ENCODE measurements at places on chromosomes 5 and 9.

DNA sequence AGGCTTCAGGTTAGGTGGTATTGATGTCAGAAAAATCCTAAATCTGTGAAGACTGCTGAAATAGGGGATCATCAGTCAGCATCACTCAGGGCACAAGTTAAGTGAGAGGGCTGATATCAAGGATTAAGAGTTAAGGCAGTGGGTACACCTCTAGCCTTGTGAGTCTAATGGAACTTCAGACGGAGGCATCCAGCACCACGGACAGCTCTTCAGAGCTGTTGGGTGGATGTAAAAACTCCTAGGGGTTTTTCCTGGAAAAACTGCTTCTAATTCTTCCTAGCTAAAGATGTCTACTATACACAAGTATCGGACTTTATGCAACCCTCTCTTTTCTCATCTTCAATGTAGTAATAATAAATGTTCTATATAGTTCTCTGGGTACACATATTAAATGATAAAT is 165.9 kb downstream of the SH3GL2 start:
- DNase-seq, result peak; percentile 47

DNA sequence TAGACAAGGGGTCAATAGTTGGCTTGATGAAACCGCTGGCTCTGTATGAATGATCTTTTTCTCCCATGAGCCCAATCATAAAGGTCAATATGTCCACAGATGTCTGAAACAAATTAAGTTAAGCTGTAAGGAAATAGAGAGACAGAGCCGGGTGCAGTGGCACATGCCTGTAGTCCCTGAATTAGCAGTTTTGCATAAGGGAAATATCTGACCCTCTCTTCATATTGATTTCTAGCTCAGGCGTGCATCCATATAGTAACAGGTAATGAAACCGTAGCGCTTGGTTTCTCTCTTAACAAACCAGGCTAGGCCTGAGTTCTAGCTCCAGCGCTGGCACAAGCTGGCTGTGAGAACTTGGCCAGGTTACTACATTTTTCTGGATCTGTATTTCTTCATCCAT is 118.1 kb upstream of the ERCC6L2 start:
- no peak for DNase-seq

DNA sequence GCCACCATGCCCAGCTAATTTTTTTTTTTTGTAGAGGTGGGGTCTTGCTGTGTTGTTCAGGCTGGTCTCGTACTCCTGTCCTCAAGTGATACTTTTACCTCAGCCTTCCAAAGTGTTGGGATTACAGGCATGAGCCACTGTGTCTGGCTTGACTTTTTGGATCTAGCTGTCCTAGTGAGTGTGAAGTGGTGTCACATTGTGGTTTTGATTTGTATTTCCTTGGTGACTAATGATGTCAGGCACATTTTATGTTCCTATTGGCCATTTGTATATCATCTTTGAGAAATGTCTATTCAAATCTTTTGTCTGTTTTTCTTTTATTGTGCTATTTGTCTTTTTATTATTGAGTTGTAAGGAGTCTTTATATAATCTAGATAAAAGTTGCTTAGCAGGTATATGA is 53.5 kb upstream of the MCCC2 start:
- DNase-seq, result peak; percentile 45

GRCh38 chr5:177367981-177368868 is 10.5 kb downstream of the RGS14 start:
- DNase-seq, result no peak

DNA sequence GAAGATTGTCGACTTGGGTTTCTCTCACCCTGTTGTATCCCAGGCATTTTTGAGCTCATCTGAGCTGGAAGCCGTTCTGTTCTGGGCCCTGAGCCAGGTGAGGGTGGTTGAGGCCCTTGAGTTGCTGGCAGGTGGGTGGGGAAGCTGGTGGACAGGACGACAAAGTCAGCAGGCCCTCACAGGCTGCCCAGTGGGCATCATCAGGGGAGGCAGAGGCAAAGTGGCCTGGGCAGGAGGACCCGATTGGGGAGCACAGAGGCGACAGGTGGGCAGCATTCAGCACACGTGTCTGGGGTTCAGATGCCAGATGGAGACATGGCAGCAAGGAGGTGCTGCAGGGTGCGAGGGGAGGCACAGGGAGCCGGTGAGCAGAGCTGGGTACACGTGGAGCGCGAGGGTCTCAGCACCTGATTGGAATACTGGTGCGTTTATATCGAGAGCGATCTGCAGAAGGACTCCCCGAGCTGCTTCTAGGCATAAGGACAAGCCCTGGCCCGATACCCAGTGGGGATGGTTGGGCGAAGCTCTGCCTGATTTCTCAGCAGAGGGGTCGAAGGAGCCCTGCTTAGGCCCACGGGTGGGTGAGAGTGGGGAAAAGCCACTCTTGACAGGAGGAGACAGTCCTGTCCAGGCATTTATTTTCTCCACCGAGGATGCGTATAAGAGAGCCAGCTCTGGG is 49.0 kb upstream of the SUSD3 start:
- DNase-seq, result no peak

- DNase-seq, result no peak
Measured at GRCh38 chr5:95068289-95068910, 216.5 kb downstream of the MCTP1 start.

DNA sequence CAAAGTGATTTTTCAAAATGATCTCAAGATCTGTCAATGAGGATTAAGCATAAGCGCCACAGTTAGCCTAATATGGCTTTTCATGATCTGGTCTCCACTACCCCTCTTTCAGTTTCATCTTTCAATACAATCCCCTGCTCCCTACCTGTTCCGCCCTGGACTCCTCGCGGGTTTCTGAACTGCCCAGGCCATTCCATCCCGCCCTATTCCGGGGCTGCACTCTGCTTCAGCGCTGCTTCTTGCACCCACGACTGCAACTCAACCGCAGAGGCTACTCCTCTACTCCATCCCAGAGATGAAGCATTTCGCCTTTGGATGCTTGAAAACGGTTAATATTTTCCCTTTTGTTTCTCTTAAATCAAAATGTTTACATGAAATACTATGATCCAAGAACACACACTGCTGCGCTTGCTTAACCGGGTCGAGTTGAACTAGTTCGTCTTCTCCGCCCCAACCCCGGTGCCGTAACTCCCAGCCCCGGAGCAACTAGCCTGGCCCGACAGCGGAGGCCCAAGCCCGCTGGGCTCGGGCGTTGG is 716 bp upstream of the OTULIN start:
- DNase-seq, result peak; percentile 34

All from RKO (cell line).